ENCODE measurements at places on chromosomes 7 and 10.

DNA sequence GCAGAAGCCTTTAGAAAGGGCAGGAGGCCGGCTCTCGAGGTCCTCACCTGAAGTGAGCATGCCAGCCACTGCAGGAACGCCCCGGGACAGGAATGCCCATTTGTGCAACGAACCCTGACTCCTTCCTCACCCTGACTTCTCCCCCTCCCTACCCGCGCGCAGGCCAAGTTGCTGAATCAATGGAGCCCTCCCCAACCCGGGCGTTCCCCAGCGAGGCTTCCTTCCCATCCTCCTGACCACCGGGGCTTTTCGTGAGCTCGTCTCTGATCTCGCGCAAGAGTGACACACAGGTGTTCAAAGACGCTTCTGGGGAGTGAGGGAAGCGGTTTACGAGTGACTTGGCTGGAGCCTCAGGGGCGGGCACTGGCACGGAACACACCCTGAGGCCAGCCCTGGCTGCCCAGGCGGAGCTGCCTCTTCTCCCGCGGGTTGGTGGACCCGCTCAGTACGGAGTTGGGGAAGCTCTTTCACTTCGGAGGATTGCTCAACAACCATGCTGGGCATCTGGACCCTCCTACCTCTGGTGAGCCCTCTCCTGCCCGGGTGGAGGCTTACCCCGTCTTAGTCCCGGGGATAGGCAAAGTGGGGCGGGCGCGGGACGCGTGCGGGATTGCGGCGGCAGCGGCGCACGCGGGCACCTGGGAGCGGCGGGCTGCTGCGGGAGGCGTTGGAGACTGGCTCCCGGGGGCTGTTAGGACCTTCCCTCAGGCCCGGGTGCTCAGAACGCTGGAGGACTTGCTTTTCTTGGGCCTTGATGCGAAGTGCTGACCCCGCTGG is at the start of gene FAS:
Gene FAS (plus strand): TSS at position 415 of the 777 bp plus-strand sequence. CDS start 79 bp downstream, at position 494.
- DNase-seq = peak; percentile 24

DNA sequence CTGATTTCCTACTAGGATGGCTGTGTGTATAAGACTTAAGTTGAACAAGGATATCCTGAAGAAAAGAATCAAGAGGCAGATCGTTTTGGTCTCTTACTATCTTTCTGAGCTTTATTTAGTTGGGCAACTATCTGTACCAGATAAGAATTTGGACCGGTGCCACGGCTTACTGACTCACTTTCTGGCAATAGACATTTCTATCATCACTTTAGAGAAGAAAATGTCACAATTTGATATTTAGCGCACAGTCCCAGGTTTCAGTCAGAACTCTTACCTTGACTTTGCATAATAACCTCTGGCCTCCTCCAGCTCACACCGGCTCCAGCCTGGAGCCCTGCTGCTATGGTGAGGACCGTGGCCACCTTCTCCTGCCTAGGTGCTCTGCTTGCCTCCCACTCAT is 218.2 kb upstream of the MDFIC start:
- DNase-seq = no peak

GRCh38 chr10:5683065-5683464 is 1.6 kb upstream of the TASOR2 start:
- DNase-seq = no peak

- DNase-seq = no peak
Observed at GRCh38 chr10:7560519-7560918, 106.2 kb downstream of the ITIH5 start.

DNA sequence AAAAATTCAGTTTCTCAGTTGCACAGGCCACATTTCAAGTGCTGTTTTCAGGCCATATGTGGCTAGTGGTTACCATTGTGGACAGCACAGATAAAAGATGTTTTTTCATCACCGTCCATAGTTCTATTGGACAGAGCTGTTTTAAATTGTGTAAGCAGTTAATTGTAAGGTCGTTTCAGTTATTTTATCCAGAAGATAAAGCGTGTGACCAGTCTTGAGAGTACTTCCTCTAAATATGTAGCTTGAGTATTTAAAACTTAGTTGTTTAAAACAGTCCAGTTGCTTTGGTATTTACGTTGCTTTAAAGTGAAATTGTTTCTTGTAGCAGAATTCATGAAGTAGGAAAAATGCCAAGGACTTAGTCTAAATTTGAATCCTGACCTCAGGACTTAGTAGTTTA is 66.9 kb downstream of the ZNRF2 start:
- DNase-seq = no peak

- no peak for DNase-seq
Observed at GRCh38 chr10:47449102-47449978, 34.6 kb downstream of the ANXA8 start.

GRCh38 chr7:149664666-149665065 is 108.7 kb downstream of the ZNF467 start:
- no peak for DNase-seq

DNA sequence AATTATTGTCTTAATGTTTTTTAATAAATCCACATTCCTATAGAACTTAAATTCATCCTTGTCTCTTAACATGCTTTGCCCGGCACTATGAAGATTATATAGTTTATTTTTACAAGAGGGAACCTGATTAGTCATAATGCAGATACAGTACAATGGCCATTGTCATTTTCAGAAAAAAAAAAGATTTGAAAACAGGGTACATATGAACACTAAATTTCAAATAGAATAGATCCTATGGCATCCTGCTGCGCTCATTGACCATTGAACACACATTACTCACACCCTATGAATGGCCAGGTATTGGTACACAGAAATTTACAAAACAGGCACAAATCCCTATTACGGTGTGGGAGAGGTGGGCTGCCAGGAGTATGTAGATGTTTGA is 2.0 kb upstream of the KLF6 start:
- no peak for DNase-seq

- DNase-seq = no peak
Observed at GRCh38 chr10:44725404-44725803, 185.7 kb upstream of the TMEM72 start.

GRCh38 chr10:71343392-71343773 is 24.3 kb downstream of the SLC29A3 start:
- DNase-seq = no peak

DNA sequence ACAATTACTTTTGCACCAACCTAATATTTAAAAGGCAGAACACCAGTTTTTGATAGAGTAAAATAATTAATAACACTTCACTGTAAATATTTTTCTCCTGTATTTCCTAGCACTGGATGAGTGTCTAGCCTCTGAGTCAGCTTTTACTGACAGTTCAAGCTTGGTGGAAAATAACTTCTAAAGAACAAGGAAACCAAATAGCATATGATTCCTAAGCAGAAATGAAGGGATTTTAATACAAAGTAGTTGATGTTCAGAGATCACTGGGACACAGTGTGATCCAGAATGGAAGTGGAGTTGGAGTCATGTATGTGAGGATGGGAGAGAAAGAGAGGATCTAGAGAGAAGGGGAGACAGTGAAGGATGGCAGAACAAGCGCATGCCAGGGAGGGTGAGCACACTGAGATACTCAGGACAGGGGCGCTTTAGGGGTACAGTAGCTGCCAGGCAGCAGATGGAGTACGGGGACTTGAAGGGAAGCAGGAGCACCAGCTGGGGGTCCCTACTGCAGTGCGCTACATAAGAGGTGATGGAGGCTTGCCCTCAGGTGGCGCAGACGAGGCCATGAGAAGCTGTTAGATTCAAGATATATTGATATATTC is 117.9 kb upstream of the KLF6 start:
- DNase-seq = no peak

- DNase-seq = no peak
Observed at GRCh38 chr10:15360566-15360965, 10.5 kb downstream of the FAM171A1 start.

GRCh38 chr7:2781636-2782035 is 62.5 kb downstream of the GNA12 start:
- DNase-seq = no peak

DNA sequence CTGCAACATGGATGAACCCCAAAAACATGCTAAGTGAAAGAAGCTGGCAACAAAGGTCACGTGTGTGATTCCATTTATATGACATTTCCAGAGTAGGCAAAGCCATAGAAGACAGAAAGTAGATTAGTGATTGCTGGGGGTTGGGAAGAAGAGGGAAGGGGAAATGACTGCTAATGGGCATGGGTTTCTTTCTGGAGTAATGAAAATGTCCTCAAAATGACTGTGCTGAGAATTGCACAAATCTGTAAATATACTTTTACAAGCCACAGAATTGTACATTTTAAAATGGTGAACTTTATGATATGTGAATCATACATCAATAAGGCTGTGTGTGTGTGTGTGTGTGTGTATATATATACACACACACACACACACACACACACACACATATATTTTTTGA is 15.8 kb downstream of the MMS19 start:
- no peak for DNase-seq

All from anterior cingulate cortex (tissue), 58 donors.